Stimulated activated naive CD4-positive, alpha-beta T cell treated with Interleukin-2 at 50 U/mL for 16 hours (primary cell): ENCODE measurements at places on chromosomes 4 and X.

DNA sequence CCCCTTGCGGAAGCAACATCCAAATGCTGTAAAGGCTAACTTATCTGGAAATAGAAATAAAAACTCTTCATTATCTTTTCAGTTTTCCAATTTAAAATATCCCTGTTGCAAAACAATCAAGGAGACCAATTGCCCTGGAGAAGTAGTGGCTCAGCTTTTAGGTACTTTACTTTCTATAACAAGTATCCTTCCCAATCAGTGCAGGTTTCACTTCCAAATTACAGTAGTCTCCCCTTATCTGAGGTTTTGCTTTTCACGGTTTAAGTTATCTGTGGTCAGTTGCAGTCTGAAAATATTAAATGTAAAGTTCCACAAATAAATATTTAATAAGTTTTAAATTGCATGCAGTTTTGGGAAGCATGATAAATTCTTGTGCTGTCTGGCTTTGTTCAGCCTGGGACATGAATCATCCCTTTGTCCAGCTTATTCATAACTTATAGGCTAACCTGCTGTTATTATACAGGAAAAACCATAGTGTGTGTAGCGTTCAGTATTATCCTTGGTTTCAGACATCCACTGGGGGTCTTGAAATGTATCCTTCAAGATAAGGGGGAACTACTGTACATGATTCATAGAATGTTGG, 973.1 kb upstream of the GRID2 start:
- DNase-seq, result no peak

- no peak for DNase-seq
Observed at GRCh38 chr4:180156684-180157083, 2086.5 kb upstream of the TENM3 start.

DNA sequence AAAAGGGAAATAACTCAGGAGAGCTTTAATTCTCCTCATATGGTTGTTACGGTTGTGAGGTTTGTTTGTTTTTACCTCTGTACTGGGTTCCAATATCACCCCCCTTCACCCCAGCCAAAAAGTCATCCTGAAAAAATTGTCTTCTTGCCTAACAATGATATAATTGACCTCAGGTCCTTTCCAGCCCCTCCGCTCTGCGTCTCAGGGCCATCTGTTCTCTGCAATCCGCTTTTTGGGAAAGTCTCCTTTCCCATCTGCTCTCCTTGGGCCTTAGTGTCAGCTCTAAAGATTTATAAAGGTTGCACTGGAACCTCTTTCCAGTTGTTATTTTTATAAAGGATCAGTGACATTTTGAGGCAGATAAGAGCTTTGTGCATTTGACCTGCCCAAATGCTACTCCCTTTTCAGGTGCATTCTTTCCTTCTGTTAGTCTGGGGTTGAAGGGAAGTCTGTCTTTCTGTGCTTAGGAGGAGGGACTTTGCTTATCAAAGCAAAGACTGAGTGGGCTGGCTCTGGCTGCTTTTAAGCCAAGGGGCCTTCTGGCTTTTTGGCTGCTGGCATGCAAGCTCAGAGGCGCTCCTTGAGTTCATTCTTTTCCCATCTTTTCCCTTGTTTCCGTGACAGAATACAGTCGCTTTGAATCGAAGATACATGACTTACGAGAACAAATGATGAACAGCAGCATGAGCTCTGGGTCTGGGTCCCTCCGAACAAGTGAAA, 34.1 kb downstream of the DLG3 start:
- no peak for DNase-seq

DNA sequence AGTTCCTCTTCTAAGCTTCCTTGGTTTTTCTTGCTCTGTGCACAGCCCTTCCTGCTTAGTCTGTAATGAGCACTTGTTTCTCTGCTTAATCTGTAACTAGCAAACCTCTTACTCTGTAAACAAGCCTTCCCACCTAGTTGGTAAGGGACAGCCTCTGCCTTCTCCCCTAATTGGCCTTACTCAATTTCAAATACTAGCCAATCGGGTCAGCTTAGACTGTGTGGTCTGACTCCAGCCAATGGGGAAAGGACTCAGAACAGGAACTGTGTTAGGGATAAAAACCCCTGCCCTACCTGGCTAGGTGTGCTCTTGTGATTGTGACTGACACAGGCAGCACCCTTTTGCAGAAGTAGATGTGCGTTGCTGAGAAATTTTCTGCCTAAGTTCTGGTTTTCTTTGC, 136.5 kb upstream of the AADAT start:
- DNase-seq, result no peak

GRCh38 chr4:54229631-54230483, 764 bp downstream of the PDGFRA start:
- DNase-seq, result no peak

DNA sequence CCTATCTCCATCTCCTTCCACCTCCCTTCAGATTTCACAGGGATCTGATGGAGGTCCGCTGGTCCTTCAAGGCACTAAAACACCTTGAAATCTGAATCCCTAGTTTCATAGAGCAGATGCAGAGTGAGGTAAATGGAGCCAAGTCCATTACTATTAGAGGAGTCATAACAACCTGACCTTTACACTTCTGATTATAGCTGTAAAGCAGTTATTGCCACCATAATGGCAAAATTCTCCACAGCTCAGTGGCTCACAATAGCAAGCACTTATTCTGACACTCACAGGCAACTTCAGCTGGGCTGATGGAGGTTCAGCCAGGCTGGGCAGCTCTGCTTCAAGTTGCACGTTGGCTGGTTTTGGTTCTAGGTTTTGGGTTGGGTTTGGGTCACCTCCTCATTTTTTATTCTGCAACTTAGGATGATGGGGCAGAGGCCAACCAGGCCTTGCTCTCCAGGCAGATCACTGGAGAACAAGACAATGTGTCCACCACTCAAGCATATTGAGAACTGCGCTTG, 51.4 kb upstream of the LRAT start:
- no peak for DNase-seq

DNA sequence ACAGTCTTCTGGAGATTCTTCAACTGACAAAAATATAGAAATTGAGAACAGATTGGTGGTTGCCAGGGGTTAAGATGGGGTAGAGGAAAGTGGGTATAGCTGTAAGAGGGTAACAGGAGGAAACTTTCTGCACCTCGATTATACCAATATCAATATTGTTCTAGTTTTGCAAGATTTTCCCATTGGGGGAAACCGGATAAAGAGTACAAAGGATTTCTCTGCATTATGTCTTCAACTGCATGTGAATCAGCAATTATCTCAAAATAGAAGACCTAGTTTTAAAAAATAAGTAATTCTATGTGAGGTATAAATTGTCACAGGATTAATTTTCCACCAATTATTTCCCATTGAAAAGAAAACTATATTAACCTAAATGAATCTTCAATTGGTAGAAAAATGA, 65.7 kb downstream of the LRBA start:
- no peak for DNase-seq

- no peak for DNase-seq
Observed at GRCh38 chr4:112519689-112520597, 4.0 kb upstream of the NEUROG2 start.

DNA sequence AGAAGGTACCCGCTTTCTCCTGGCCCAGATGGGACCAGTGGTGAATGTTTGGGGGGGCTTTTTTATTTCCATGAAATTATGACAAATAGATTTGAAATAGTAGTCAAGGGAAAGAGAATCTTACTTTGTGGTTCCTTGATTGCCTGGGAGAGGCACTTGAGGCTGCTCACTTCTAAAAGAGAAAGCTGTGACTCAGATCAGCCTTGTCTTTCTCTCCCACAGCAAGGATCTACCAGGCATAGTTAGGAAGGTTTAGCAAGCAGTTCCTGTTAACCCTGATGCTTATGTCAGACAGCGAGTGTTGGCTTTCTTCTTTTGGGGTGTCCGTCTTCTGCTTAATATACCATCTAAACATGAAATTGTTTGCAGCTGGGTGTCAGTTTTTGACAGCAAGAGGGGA, 114.5 kb downstream of the TSPAN7 start:
- no peak for DNase-seq

DNA sequence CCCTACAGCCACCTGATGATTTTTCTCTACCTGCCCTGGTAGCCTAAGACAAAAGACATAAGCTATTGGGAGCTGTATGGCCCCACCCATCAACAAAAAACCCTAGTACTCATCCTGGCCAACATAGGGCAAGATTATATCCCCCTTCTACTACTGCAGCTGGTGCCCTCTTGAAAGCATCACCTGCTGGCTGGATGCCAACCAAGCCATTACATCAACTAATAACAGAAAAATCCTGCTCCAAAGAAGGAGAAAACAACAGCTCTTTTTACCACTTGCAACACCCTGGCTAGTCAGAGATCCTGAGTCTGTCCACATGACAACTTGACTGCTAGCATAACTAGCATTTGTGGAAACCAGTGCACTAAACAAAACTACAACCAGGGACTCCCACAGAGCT, 43.6 kb upstream of the UPRT start:
- no peak for DNase-seq

- DNase-seq, result no peak
Observed at GRCh38 chr4:59044286-59044900, 1934.2 kb upstream of the IGFBP7 start.
